T-helper 17 cell (primary cell): ENCODE measurements at places on chromosomes 7 and 10.

DNA sequence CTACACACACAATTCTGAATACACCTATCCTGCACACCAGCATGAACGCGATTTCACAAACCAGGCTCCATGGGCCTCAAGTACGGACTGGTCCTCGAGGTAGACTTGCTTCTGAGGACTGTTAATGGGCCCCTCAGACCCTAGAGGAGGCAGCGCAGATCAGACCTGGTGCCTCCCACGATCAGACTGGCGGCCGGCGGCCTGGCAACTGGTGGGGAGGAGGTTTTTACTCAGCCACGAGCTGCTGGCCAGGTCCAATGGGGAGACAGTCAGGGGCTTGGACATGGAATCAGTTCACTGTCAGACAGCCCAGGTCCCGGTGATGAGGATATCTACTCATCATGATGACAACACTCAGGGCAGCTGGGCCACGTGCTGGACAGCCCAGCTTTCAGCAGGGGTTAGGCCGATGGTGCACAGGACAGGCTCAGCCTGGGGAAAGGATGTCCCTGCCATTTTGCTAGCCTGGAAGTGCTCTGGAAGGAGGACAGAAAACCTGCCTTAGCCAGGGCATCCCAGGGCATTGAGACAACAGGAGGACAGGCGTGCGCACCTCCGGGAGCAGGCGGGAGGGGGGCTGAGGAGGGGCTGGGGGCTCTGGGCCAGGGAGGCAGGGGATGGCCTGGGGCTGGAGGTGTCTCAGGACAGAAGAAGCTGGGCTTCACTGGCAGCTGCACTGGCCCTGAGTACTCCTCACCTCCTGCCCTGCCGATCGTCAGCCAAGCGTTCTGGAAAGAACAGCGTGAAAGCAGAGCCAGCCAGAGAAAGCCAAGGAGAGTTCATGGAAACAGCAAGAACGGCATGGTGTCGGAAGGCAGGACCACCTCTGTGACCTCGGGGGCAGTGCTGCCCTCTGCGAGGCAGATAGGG lies 48.0 kb upstream of the RASGEF1A start:
- no peak for DNase-seq

- DNase-seq, result no peak
Measured at GRCh38 chr10:29268011-29268410, 20.9 kb upstream of the LYZL1 start.

GRCh38 chr10:77539147-77539935 lies 98.3 kb downstream of the KCNMA1 start:
- DNase-seq, result no peak

DNA sequence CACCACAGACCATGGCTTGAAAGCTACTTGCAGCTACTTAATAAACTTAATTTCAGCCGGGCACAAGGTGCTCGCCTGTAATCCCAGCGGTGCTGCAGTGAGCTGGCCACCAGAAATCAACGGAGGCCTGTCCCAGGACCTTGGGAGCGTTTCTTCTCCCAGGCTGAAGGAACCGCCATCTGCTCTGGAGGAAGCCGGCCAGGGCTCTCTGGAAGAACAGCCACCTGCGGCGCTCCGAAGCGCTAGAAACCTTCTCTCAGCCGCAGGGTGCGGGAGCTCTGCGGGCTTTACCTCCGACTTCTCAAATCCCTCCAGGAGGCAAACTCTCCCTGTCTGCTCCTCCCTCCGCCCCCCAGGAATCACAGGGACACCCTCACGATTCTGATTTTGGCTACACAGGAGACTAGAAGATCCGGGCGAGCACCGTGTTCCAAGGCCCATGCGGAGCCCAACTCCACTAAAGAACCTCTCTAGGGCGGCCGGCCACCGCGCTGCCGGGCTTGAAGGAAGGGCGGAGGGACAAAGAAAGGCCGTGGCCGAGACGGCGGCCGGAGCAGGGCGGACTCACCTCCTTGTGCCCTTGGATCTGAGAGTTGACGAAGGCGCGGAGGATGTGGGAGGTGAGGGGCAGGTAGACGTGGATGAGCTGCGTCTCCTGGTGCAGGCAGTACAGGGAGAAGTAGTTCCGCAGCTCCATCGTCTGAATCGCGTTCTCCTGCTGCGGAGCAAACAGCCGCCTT lies 14.4 kb downstream of the NUDT1 start:
- no peak for DNase-seq

- DNase-seq, result no peak
Measured at GRCh38 chr10:12419262-12419847, 70.0 kb downstream of the CAMK1D start.

- no peak for DNase-seq
Measured at GRCh38 chr10:11386044-11386443, 225.4 kb downstream of the USP6NL start.

DNA sequence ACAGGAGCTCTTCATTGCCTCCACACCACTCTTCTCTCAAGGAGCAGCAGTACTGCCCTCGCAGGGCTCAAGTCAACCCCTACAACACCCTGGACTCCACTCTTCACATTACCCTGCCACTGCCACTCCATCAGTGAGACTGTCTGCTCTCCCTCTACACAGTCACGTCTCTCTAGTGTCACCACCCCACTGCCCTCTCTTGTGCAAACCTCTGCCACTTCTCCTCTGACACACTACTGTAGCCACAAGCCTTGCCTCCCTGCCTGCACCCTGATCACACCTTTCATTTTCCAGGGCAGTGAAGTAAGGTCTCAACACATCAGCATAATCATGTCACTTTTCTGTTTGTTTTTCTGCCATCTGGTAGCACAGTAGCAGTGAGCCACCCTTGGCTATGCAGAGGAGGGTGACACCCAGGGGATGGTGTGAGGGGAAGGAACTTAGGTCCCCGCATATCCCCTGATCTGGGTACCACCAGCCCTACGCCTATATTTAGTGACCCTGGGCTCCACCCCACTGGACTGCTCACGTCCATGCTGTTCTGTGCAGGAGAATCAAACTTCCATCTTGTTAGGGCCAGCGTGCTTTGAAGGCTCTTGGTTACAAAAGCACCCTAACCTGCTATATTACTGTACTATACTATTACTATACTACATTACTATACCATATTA lies 1.6 kb downstream of the C10orf143 start:
- no peak for DNase-seq

GRCh38 chr7:157547611-157548010 lies 210.8 kb downstream of the DNAJB6 start:
- DNase-seq, result no peak

GRCh38 chr10:53491774-53492173 lies 719.2 kb upstream of the MBL2 start:
- DNase-seq, result no peak

DNA sequence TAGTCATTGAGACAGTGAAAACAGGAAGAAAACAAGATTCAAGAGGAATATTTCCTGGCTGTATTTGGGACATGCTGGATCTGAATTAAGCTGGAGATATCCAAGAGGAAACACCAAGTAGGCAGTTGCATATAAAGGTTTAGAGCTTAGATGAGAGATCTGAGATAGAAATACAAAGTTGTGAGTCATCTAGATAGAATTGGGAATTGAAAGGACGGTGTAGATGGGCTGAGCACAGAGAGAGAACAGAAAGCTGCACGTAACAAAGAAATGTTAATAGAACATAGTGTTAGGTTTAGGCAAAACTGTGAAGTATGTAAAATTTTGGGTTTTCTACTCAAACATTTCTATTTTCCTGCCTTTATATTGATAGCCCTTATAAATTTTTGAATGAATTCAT lies 218.5 kb upstream of the TMEM196 start:
- no peak for DNase-seq

DNA sequence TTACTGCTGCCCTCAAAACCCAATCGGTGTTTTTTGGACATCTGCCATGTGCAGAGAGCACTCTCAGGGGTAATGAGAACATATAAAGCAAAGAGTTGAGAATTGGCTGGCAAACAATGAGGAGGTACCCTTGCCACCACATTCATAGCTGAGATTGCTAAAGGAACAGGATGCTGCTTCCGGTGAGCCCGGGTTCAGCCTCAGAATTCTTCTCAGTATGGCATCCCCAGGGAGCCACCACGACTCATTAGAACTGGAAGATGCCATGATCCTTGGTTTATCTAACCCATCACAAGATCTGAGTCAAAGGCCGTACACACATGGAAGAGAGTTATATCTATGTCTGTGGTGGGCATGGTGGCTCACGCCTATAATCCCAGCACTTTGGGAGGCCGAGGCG lies 174.4 kb downstream of the ARID5B start:
- DNase-seq, result no peak

GRCh38 chr10:35640951-35641675 lies 983 bp downstream of the FZD8 start:
- no peak for DNase-seq

DNA sequence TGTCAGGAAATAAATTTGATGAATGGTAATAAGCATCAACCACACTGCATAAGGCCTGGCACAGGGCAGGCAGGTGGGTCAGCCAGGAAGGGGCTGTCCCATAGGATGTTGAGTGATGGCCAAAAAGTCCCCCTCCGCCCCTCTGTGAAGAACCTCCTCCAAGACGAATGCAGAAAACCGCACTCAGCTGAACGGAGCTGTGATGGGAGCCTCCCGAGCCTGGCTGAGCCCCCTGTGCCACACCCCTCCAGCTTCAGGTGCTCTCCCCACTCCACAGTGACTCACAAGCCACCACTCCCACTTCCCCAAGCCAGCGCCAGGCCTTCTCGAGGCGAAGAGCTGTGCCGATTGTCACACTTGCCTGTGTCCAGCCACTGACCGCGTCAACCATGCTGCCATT lies 184.2 kb downstream of the MAD1L1 start:
- no peak for DNase-seq

DNA sequence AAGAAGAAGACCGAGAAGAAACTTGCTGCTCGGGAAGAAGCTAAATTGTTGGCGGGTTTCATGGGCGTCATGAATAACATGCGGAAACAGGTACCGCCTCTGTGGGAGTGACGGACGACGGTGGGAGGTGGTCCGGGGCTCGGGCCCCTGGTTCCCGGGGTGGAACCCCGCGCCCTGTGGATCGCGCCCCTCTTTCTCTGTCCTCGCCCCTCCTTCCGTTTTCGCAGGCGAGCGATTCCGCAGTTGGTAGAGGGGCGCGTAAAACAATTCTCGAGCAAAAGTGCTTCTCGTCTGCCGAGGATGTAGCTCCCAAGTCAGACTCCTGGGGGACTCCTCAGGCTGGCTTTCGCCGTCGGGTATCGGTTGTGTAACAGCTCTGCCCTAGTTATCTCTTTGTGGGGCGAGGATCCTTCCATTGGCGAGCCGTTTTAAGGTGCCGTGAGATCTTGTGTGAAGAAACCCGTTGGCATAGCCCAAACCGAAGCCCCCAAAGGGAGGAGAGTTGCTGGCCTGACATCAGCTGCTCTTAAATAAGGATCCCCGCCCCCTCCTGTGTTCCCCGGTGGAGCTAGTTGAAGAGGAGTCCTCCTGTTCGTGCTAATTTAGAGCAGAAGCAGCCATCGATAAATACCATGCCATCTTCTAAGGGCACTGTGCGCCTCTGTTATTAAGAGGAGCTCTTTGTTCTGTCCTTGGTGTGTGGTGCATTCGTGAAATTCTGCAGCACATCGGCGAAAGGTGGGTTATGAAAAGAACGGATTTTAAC lies 655 bp downstream of the KLHL7 start:
- peak; percentile 44 for DNase-seq

DNA sequence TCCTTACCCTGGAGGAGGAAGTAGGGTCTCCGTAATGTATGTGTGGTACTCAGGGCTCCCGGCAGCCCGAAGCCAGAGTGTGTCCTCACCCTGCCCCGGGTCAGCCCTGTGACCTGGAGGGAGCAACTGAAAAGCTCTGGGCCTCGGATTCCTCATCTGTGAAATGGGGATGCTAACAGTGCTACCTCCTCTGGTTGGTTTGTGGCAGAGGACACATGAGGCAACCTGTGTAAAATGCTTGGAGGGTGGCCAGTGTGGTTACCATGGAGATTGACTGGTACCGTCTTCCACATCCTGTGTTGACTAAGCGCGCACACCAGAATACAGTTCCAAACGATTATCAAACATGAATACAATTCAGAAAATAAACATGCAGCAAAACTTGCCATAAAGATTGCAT lies 163.8 kb upstream of the KLF6 start:
- peak; percentile 58 for DNase-seq

- DNase-seq, result no peak
Measured at GRCh38 chr10:5070648-5071410, 23.4 kb upstream of the AKR1C3 start.

GRCh38 chr10:98790817-98791216 lies 344.1 kb upstream of the HPS1 start:
- no peak for DNase-seq

GRCh38 chr10:71246591-71247413 lies 34.4 kb downstream of the UNC5B start:
- DNase-seq, result no peak

DNA sequence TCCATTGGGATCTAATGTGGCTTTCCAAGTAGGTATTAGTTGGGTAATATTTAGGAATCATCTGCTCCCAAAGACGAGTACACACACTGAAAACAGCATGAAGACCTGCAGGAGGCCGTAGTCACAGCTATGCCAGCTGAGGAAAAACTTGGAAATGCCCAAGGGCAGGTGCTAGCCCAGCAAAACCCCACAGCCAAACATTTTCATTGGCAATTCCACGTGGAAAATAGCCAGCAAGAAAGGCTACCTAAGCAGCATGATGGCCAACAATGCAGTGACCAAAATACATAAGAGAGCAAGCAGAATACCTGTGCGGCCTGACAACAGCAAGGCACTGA lies 32.7 kb downstream of the DOCK4 start:
- DNase-seq, result no peak

GRCh38 chr7:91940171-91940570 lies 491 bp upstream of the AKAP9 start:
- no peak for DNase-seq

DNA sequence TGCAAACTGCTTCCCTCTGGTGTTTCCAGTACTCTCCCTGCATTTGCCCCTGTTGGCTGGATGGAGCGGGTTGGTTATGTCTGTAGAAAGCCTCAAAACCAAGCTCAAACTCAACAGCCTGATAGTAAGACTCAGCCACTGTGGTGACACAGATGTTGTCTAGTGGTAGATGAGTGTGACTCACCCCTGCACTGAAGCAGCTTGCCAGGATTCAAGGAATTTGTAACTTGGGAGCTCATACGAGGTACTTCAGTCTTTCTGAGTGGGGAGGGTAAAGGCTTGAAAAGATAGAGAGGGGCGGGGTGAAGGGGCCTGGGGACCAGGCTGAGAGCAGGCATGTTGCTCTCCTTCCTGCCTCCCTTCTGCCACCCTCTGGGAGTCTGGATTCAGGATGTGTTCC lies 22.9 kb upstream of the AQP1 start:
- DNase-seq, result no peak

DNA sequence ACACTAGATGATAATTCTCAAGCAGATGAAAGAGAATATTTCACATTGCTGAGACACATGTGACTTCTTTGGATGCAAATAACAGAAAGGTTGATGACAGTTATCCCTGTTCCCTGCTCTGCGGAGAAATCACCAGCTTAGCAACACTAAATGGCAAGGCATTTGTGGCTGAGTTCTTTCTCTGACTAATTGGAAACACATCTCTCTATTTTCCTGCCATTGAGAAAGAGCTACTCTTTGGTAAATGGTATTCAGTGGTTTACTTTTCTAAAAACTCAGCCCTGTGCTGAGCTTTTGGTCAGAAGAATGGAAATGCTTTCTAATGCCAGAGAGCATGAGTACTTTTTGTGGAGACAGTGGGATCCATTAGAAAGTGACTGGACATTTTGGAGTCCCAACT lies 771.4 kb downstream of the LRMDA start:
- DNase-seq, result no peak
